ENCODE measurements at places on chromosomes 4 and X.

DNA sequence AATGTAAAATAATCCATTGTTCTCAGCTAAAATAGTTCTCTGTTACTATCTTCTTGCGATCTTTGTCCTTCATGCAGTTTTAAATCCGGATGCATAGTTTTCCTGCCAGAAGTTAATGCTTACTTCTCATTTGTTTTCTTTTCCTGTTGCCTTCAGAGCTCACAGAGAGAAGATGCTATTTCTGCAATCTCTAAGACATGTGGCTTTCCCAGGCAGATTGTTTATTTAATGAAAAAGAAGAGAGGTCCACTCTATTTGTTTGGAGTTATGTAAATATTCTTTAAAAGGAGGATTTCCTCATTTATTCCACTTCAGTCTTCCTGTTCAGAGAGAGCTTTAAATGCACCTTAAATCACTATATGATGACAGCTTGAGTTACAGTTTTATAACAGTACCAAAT, 39.3 kb upstream of the HPGD start:
- no peak for DNase-seq

GRCh38 chrX:32687379-32687778, 524.0 kb downstream of the DMD start:
- no peak for DNase-seq

DNA sequence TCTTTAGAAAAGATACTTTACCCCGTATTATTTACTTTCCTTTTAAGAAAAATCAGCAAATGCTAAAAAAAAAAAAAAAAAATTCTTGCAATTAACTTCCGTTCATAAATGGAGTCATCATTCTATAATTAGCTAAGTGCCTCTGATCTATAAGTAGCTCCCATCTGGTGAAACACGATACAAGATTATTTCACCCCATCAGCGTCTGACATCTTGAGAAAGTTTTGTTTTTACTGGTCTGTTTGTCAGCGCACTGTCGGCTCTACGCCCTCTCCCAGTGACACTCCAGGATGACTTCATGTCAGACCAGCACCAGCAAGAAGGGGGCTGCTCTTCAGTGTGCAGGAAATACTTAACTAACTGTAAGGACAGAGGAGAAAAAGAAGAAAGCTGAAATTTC, 108.3 kb downstream of the AFAP1 start:
- DNase-seq = no peak

DNA sequence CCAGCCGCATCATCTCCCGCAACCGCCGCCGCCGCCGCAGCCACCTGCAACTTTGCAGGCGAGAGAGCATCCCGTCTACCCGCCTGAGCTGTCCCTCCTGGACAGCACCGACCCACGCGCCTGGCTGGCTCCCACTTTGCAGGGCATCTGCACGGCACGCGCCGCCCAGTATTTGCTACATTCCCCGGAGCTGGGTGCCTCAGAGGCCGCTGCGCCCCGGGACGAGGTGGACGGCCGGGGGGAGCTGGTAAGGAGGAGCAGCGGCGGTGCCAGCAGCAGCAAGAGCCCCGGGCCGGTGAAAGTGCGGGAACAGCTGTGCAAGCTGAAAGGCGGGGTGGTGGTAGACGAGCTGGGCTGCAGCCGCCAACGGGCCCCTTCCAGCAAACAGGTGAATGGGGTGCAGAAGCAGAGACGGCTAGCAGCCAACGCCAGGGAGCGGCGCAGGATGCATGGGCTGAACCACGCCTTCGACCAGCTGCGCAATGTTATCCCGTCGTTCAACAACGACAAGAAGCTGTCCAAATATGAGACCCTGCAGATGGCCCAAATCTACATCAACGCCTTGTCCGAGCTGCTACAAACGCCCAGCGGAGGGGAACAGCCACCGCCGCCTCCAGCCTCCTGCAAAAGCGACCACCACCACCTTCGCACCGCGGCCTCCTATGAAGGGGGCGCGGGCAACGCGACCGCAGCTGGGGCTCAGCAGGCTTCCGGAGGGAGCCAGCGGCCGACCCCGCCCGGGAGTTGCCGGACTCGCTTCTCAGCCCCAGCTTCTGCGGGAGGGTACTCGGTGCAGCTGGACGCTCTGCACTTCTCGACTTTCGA, 654 bp downstream of the ATOH1 start:
- no peak for DNase-seq

DNA sequence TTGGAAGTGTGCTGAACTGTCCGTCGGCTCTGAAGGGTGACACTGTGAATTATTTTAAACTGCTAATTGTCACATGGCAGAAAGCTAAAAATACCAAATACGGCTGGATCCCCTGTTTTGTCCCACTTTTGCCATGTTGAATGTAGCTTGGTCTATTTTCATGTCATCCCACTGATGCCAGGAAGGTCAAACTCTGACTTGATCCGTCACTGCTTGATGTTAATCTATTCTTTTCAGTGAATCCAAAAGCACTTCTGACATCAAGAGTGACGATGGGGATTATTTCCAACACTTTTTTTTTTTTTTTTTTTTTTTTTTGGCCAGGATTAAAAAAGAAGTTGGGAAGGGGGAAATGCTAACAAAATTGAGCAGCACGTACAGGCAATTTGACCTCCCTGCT, 734.6 kb upstream of the TENM3 start:
- no peak for DNase-seq

DNA sequence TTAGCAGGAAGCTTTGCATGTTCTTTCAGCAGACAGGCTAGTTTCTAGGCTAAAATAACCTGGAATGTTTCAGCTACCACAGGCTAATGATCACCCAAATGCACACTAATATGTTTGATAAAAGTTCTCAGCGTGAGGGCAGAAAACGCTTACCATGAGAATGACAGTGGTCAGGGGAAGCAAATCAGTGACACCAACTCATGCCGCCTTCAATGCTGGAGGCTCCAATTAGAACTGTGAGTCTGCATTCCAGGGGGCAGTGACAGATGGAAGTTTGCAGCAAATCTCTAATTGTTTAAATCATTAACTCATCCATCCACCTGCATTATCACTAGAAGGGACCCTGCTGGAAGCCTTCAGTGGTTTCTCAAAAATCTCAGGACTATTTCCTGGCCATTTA, 43.2 kb downstream of the ANOS1 start:
- no peak for DNase-seq

GRCh38 chrX:30580641-30581040, 3.1 kb upstream of the TASL start:
- DNase-seq = no peak

- DNase-seq = no peak
Observed at GRCh38 chr4:98873059-98873458, 55.9 kb downstream of the EIF4E start.

DNA sequence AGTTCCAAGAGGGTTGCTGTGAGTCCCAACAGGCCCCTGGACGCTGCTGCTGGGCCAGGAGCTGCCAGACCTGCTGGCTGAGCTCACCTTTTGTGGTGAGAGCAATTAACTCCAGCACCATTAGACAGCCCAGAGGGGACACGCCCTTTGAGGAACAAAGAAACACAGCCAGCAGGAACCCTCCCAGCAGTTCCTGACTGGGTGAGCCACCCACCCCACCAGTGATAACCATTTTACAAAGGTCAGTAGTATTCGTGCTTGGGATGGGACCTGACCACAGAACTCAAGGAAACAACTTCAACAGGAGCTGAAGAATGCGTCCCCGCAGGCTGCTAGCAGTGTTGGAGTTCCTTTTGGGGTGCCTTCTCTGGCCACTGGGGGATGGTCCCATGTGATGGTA, 38.8 kb upstream of the AFAP1 start:
- no peak for DNase-seq

DNA sequence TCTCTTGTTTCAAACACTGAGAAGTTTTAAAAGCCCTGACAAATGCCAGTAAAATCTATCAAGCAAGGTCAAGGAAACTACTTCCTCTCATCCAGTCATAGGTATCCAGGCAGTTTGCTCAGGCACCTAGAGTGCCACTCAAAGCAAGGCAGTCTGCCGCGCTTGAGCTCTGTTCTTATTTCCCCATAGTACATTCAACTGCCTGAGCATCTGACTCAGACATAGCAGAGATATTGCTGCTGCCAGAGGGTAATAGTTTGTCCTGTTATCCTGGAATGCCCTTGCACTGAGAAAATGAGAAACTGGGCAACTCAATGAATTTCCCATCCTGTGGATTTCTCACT, 16.1 kb upstream of the ATP8A1 start:
- DNase-seq = no peak

GRCh38 chrX:69032601-69033000, 132.7 kb downstream of the PJA1 start:
- DNase-seq = no peak

GRCh38 chr4:26015133-26015651, 101.2 kb downstream of the SMIM20 start:
- no peak for DNase-seq

GRCh38 chr4:143251348-143251747, 66.6 kb downstream of the USP38 start:
- DNase-seq = no peak

DNA sequence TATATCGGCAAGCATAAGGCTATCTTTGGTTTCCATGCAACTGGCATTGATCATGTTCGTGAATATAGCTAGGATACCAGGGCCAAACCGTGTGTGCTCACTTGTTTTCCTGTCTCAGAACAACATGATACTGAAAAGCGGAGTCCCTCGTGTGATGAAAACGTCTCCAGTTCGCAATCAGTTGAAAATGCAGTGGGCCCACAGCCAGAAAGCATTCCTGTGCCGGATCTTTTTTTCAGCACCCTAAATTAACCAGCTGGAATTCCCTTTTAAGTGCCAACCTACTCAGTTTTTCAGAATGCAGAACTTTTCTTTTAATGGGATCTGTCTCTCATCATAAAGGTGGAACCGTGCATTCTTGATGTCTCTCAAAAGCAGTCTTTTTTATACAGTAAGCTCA, 130.8 kb upstream of the FRG1 start:
- DNase-seq = no peak

DNA sequence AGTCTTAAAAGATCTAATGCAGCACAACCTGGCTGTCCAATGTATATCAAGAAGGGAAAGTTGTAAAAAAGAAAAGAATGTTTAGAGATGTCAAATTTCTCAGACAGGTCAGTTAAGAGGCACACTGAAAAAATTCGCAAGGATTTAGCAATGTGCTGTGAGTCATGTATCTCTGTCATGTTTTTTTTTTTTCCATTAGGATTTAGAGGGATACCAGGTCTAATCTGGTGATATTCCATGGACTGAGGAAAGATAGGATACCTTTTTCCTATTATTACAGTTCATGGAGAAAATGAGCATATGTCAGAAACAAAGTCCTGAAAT, 815.4 kb upstream of the PCDH10 start:
- no peak for DNase-seq

Data from activated T-cell treated with anti-CD3 and anti-CD28 coated beads for 48 hours (primary cell).